MV-4-11 (cell line): ENCODE measurements at places on chromosomes 3 and 15.

DNA sequence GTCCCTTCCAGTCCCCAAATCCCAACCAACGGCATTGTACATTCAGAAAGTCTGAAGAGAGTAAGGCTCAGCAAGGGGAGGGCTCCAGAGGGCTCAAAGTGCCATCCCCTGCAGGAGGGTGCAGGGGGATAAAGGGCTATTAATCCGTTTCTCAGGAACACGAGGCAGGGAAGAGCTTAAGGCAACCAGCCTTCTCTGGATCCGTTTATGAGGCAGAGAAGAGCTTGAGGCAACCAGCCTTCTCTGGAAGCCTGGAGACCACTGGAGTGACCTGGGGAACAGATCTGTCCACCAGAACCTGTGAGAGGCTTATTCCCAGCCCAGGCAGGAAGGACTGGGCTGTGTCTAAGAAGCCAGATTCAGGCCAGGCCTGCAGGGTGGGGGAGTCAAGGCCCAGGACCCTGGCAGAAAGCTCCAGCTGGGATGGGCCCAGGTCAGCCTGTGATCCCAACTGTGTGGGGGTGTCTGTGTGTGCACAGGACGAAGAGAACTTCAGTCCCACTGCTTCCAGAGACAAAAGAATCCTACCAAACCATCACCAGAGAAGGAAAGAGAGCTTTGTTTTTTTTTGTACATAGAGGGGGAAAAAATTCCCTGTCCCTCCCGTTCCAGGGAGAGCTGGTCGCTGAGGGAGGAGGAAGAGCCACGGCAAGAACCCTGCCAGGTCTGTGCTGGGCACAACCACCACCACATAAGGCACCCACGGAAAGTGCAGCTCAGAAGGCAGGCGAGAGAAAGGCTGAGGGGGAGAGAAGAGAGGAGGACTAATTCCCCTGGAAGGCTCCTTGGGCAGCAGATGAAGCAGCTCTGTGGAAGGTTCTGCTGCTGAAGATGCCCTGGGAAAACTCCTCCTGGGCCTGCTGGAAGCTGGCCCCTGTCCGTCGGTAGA lies 1.6 kb upstream of the ULK3 start:
- no peak for DNase-seq

- no peak for DNase-seq
Measured at GRCh38 chr3:113743006-113743630, 2.9 kb downstream of the NAA50 start.

- DNase-seq = no peak
Measured at GRCh38 chr3:58025837-58026569, 17.8 kb downstream of the FLNB start.

DNA sequence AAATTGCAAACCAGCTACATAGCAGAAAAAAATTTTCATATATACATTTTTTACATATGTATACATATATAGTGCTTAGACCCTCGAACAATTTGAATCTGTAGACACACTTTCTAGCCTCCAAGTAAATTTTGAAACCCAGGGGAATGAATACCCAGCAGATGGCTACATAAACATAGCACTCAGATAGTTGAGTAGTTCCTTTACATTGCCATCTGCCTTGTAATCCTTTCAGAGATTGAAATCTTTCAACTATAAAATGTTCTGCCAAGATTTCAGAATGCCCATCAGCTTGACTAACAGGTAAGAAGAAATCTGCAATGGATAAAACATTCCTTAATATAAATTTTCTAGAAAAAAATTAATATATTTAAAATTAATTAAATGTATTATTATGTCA lies 1333.5 kb upstream of the CADM2 start:
- no peak for DNase-seq

DNA sequence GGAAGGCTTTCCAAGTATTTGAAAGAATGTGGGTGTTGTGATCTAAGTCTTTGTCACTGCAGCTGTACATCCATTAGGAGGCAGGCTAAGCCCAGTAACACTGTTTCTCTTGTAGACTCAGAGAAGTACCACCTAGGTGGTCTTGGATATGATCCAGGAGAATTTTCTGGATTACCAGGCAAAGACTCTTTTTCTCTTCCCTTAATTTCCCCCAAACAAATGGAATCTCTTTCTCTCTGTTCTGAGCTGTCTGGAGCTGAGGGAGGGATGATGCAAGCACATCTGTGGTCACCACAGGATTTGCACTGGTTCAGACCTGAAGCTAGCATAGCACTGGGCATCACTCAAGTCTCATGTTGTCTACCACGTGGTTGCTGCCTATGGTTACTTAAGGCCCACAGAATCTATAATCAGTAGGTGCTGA lies 227.6 kb downstream of the NECTIN3 start:
- peak; percentile 65 for DNase-seq

GRCh38 chr15:43285609-43286037 lies 18.9 kb upstream of the TGM5 start:
- DNase-seq = peak; percentile 68

GRCh38 chr15:68184616-68185480 lies 20.3 kb downstream of the CALML4 start:
- peak; percentile 36 for DNase-seq

GRCh38 chr15:56128081-56128480 lies 115.6 kb downstream of the RFX7 start:
- no peak for DNase-seq

DNA sequence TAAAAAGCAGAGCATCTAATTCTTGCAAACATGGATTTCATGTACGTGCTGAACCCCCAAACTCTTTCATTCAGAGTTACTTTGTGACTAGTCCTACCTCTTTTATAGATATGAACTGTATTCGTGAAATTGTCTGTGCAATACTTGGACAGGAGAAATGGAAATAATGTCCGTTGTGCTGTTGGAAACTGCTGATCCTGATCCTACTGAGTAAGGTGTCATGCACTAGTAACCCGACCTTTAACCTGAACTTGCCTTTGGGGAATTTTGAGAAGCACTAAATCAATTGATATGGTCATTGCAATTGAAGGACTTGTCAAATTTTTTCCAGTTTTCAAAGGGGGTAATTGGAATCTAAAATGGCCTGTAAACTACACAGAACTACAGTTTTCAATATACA lies 856.4 kb downstream of the ROBO1 start:
- DNase-seq = no peak

DNA sequence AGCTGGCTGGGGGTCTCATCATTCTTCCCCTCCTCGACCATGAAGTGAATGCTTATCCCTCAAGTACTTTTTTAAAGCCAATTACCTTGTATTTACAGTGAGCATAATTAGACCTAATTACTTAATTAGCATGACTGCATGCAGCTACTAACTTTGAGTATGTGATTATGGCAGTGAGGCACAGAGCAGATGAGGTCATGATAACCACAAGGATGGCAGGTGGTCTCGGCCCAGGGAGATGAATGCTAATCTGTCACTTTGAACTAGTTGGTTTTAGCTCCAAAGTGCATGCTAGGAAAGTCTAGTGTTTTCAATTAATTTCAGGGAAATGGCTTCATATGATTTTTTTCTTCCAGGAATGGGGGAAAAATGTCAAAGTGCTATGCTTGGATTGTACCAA lies 233.8 kb downstream of the NTRK3 start:
- DNase-seq = no peak

- DNase-seq = no peak
Measured at GRCh38 chr3:55724821-55725220, 237.7 kb upstream of the WNT5A start.

- peak; percentile 63 for DNase-seq
Measured at GRCh38 chr3:72448858-72449257, 399.4 kb downstream of the SHQ1 start.

DNA sequence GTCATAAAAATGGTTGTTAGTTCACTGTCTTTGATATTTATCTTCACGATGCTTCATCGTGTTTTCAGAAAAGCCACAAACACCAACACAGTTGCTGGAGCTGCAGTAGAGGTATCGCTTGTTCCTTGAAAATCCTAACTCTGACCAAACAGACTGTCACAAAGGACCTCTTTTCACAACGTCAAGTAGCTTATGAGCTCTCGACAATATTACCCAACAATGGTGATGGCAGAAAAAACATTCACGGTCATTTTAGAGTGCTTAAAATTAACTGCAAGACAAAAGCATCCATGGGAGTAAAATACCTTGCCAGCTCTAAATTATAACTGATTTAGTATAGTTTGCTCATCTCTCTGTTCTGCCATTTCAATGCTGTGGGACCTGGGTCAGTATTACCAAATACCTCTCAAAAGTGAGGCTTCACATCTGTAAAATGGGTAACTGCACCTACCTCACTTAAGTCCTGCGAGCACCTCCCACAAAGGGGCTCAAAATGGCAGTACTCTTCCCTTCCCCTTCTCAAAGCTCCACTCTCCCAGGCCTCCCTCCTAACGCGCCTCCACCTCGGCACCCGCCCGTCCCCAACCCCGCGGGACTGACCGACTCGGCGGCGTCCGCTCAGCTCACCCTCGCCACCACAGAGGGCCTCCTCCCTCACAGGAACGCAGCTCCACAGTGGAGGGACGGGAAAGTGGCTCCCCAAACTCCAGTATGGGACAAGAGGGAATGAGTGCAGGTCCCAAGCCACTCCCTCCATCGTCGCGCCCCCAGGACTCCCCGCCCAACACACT lies 546 bp downstream of the TRIM59 start:
- peak; percentile 56 for DNase-seq

DNA sequence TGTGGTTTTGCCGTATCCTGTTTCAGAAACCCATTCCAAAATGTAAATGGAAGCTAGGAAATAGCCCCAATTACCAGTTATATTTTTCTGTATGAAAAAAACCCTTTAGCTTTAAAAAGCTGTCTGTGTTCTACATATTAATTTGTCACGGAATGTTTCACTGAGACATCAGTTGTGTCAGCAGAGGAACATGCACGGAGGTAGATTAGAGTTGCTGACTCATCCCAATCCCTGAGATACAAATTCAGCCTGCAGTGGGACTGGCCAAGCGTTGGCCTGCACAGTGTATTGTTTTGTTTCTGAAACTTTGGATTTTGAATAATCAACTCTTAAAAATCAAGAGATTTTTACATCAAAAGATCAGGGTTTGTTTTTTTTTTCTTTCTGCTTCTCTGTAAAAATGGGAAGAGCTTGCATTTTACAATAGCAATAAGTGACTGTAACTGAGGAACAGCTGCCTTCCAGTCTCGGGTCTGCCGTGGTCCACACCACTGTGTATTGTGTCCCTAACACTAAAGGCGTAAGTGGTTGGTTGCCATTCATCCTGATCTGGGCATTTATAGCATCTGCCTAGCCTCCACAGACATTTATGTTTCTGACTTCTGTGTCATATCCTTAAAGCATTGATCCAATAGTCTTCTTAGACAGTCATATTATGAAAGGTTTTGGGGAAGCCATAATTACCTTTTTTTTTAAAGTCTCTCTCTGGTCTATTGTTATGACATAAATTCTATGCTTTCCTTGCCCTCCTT lies 218.1 kb downstream of the ADAMTSL3 start:
- no peak for DNase-seq

GRCh38 chr15:97592778-97593177 lies 367.7 kb upstream of the ARRDC4 start:
- DNase-seq = no peak

GRCh38 chr3:127482216-127483004 lies 108.1 kb downstream of the TPRA1 start:
- peak; percentile 64 for DNase-seq

DNA sequence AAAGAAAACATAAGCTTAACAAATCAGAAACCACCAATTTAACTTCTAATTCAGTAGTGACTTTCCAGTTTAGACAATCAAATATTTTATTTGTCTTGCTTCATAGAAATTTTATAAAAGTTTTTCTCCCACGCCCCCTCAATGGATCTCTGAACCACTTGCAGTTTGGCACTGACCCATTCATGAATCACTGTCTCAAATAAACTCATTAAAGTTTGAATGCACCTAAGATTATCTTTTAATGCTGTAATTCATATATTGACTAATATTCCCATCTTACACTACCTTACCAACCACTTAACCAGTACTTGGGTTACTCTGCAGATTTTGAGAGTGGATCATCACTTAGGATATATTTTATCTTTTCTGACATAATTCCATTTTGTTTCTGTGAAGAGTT lies 880.2 kb downstream of the OTOL1 start:
- DNase-seq = no peak

- DNase-seq = peak; percentile 75
Measured at GRCh38 chr15:77067691-77068367, 3.1 kb downstream of the TSPAN3 start.

DNA sequence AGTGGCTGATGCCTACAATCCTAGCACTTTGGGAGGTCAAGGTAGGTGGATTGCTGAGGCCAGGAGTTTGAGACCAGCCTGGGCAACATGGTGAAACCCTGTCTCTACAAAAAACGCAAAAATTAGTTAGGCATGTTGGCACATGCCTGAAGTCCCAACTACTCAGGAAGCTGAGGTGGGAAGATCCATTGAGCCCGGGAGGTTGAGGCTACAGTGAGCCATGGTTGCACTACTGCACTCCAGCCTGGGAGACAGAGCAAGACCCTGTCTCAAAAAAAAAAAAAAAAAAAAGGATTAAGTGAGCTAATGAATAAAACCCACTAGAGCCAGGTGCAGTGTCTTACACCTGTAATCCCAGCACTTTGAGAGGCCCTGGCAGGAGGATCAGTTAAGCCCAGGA lies 6.7 kb upstream of the SEC11A start:
- no peak for DNase-seq

- DNase-seq = no peak
Measured at GRCh38 chr3:107284612-107285011, 92.6 kb upstream of the CCDC54 start.

DNA sequence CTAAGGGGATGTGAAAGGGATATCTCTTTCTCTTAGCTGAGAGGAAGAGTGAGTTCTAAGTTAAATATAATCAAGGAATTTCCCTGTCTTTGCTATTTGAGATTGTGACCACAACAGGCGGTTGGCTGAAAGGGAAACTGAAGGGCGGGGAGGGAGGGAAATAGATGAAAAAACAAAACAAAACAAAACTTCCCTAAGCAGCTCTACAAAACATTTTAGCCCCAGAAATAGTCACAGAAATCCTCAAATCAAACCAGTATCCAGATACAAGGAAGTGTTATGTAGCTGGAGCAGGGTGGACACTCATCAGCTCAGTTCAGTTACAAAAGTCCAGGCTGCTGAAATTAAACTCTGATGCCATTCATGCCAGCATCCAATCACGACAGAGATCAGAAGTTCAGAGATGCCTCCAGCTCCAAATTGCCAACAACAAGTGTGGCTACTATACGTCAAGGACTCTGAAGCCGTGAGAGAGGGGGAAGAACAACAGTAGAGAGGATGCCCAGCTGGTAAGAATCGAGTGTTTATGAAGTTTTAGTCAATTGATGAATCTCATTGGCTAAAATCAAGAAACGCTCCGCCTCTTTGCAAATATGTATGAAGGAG lies 319 bp upstream of the TP63 start:
- DNase-seq = peak; percentile 62

DNA sequence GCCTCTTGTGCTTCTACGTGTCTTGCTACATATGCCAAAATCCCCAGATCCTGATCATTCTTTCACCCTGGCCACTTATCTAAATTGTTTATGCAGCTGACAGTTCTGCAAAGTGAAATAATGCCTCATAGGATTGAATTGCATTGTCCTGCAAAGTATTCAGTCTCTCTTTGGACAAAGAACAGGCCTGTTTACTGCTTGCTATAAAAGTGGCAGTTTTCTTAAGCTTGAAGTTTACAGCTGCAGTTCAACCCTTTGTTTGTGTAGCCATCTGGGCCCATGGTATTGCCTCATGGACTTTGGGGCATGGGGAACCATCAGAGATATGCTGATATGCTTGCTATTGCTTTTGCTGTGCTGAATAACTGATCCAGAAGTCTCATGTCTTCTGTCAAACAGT lies 523.2 kb downstream of the OTOL1 start:
- DNase-seq = no peak

GRCh38 chr3:40073310-40074007 lies 236.0 kb upstream of the EIF1B start:
- DNase-seq = no peak

- no peak for DNase-seq
Measured at GRCh38 chr3:89049119-89049518, 58.3 kb upstream of the EPHA3 start.

GRCh38 chr15:84949043-84949442 lies 32.6 kb upstream of the PDE8A start:
- DNase-seq = no peak
